ENCODE measurements at places on chromosomes 2 and 18.

DNA sequence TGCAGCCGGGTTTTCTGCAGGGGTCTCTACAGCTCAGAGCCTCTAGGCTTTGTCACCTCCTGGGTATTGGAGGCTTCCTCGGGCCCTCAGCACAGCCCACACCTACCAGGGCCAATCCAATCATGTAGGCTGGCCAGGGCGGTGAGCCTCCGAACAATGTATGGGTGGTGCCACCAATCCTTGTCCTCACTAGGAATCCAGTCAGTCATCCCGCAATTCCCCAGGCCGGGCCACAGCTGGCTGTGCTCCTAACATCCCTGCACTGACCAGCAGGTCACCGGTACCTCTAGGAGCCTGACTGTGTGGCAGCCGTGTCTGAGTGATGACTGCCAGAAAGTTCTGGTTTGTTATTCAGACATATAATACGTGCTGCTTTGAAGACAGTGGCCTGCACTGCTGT lies 129.4 kb downstream of the SH3RF3 start:
- no peak for DNase-seq

DNA sequence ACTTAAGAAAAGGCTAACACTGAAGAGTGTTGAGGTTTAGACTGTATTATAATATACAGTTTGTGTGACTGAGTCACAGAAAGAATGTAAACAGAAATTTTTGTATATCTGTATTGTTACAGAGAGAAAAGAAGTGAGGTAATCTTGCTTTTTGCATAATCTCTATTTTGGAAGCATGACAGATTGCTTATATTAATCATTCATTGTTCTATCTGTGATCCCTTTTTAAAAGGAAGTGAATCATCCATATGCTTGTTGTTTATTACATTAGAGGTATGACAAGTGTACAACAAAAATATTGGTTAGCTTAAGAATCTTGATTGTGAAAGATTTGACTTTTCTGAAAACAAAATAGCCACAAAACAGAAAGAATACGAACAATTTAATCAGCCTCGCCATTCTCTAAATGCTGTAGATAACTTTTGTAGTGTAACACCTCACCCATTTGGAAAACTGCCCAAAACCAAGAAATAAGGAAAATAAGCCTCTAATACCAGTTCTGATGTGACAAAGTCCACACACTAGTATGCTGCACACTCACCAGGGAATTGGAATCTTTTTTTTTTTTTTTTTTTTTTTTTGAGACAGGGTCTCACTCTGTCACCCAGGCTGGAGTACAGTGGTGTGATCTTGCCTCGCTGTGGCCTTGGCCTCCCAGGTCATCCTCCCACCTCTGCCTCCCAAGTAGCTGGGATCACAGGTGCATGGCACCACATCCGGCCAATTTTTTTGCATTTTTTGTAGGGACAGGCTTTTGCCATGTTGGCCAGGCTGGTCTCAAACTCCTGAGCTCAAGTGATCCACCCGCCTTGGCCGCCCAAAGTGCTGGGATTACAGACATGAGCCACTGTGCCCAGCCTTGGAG lies 91.5 kb upstream of the LPIN2 start:
- DNase-seq, result no peak

- no peak for DNase-seq
Observed at GRCh38 chr2:228426502-228427216, 245.2 kb upstream of the SPHKAP start.

GRCh38 chr2:120828829-120829632 lies 93.4 kb downstream of the GLI2 start:
- no peak for DNase-seq

- no peak for DNase-seq
Observed at GRCh38 chr18:35923939-35924684, 48.4 kb upstream of the RMP24 start.

DNA sequence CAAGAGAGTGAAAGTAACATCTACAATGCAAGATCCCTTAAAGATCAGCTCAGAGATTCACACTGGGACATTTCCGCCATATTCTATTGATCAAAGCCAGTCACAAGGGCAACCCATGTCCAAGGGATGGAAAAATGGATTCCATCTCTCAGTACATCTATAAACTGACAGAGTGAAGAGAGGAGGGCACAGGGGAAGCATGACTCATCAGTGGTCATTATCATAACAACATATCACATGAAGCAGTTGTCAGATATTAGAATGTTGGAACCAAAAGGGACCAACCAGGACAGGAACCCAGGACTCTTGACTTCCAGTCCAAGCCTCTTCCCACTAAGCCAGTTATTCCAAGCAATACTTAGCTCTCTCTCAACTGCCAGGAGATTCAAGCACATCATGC lies 54.9 kb upstream of the IGFBP2 start:
- no peak for DNase-seq

DNA sequence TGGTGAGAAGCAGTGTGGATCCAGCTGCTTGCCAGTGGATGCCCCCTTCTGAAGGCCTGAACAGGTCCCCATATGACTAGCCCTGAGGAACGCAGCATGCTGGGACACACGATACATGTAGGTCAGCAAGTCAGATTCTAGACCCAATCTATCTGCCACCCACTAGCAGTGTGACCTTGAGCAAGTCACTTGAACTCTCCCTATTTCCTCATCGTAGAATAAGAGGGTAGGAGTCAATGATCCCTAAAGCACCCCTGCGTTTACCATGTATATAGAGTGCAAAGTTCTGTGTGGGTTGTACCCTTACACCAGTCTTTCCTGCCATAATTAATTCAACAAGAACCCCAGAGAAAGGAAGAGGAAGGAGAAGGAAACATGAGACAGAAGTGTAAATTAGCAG lies 123.7 kb downstream of the GALNT14 start:
- no peak for DNase-seq

GRCh38 chr2:160355080-160355479 lies 138.5 kb downstream of the RBMS1 start:
- DNase-seq, result no peak

GRCh38 chr2:160029270-160029628 lies 33.2 kb downstream of the PLA2R1 start:
- no peak for DNase-seq

- no peak for DNase-seq
Observed at GRCh38 chr18:44804033-44804432, 123.3 kb downstream of the SETBP1 start.

- no peak for DNase-seq
Observed at GRCh38 chr2:227267410-227268115, 57.5 kb upstream of the MFF start.

DNA sequence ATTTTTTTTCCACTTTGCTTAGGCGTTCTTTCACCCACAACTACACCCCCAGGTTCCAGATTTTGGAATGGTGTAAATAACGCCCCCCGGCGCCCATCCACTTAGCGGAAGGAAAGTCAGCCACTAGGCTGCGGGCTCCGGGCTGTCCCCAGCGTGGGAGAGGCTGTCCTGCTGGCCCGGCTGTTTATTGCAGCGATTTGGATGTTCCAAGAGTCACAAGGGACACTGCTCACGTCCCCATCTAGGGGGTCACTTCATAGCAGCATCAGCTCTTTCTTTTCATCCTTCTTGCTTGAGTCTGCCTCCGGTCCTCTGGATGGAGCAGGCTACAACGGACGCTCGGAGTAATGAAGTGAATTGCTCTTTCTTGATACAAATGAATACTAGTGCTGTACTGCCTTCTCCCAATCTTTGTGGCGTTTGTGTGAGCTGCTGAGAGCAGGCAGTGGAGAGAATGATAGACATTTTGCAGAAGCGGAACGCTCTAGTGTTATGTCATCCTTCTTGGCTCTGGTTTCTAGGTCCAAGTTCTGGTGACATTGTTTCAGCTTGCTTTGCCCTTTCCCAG lies 50.7 kb upstream of the PAIP2B start:
- DNase-seq, result peak; percentile 43

DNA sequence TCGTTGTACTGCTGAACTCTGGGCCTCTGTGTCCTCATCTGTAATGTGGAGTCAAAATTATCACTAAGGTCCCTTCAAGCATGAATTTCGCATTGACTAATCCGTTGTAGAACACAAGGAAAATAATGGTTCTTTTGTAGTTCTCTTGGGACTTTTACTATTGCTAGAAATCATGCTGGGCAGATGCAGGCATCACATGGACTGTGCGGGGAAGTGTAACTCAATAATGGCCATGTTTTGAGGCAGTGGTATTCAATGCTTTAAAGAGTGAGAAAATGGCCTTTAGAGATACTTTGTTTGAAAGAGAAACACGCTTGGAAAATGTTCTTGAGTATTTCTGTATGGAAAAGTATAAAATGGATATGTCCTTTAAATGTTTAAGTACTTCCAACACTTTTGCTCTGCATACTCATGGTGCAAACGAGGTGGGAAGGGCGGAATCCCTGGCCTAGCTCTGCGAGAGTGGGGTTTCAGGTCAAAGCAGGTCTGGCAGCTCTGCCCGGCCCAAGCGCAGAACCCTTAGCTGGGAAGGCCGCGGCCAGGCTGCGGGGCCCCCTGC lies 117.3 kb upstream of the MSTN start:
- DNase-seq, result no peak

DNA sequence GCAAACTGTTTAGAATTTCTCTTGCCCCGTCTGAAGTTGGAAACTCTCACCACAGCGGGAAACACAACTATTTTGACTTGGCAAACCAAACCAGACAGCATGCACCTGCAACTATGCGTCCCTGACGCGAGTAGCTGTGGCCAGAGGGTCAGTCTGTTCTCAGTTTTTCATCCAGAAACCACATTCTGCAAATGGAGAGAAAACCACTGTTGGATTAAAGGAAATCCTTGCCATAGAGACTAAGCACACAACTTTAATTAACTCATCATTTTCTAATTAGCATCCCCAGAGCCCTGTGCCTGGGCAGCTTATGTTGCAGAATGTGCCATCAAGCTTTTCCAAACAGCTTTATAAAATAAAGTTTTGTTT lies 415.7 kb upstream of the TCF4 start:
- DNase-seq, result no peak

GRCh38 chr2:65263262-65263661 lies 35.6 kb downstream of the ACTR2 start:
- DNase-seq, result no peak

GRCh38 chr2:60523963-60524362 lies 29.5 kb downstream of the BCL11A start:
- no peak for DNase-seq

GRCh38 chr2:149331023-149331400 lies 625 bp downstream of the LYPD6 start:
- DNase-seq, result no peak

DNA sequence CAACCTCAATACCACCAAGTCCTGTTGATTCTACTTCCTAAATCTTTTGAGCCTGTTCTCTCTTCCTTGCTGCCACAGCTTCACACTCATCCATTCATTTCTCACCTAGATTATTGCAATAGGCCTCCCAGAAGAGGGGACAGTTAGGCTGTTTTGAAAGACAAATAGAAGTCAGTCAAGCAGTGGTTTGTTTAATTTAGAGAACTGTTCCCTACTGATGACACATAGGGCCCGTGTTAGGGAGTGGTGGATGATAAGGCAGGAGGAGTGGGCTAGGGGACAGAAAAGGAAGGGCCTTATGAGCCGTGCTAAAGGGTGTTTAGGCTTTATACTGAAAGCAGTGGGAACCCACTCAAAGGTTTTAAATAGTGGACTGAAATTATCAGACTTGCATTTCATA lies 59.6 kb upstream of the ZFP36L2 start:
- DNase-seq, result no peak

DNA sequence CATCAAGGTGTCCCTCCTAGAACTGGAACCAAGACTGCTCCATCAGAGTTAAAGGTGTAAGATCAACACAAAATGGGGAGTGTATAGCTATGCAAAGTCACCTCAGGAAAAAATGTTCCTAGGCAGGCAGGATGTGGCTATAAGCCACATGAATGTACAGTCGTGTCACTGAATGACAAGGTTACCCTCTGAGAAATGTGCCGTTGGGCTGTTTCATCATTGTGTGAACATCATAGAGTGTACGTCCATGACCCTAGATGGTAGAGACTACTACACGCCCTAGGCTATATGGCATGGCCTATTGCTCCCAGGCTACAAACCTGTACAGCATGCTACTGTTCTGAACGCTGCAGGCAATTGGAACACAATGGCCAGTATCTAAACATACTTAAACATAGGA lies 24.5 kb downstream of the TYMS start:
- no peak for DNase-seq

DNA sequence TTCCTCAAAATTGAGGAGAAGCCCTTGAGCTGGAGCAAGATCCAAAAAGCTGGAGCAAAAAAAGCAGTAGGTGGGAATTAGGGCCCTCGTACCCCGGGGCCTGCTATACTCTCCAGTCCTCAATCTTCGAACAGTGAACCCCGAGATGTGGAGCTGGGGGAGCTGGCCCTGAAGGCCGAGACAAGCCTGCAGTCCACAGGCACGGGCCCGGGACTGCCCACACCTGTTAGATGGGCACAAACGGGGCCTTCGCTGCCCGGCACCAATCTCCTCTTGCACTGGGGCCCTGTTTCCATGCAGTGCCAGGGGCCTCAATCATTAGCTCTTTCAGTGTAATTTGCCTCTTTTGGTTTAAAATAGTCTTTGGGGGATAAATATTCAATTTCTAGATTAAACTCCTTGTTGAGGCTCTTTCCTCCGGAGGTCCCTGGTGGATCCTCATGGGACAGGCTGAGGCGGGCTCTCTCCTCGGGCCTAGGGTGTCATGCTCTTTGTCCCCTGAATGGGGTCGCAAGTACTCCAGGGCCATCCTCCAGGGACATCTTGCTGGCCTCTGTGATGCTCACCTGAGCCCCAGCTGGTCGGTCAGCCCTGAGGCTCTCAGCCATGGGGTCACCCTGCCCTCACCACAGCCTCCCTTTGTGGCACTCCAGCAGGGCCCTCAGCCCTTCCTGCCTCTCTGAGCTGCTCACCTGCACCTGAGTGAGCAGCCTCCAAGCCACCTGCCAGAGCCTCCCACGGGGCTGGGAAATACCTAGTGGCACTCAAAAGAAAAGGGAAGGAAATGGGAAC lies 223.6 kb downstream of the ALPK2 start:
- no peak for DNase-seq

- DNase-seq, result no peak
Observed at GRCh38 chr2:181262782-181263181, 194.4 kb upstream of the ITGA4 start.

GRCh38 chr2:105417857-105418436 lies 19.1 kb upstream of the FHL2 start:
- DNase-seq, result no peak

GRCh38 chr2:66919286-66919685 lies 477.8 kb upstream of the ETAA1 start:
- no peak for DNase-seq

DNA sequence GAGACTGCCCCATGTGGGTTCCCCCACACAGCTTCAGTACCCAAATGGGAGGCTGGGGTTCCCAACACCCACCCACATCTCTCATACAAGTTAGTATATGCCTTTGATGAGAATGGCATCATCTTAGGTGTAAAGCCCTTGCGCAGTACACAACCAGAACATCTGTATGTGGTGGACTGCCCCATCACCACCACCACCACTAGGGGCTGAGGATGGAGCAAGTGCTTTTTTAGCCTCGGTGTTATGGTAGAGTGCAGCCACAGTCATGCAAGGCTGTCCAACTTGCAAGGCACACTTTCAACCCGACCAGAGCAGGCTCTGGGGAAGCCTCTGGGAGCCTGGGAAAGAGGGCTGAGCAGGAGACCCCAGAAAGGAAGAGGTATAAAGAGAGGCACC lies 241.2 kb downstream of the TFCP2L1 start:
- no peak for DNase-seq

All from COR-L47 (cell line).